ENCODE measurements at places on chromosomes 7 and 10. TPM values are rescaled to one million over a fixed set of nuclear protein-coding genes. Genes with fewer than 3 reads are reported as not detected.

DNA sequence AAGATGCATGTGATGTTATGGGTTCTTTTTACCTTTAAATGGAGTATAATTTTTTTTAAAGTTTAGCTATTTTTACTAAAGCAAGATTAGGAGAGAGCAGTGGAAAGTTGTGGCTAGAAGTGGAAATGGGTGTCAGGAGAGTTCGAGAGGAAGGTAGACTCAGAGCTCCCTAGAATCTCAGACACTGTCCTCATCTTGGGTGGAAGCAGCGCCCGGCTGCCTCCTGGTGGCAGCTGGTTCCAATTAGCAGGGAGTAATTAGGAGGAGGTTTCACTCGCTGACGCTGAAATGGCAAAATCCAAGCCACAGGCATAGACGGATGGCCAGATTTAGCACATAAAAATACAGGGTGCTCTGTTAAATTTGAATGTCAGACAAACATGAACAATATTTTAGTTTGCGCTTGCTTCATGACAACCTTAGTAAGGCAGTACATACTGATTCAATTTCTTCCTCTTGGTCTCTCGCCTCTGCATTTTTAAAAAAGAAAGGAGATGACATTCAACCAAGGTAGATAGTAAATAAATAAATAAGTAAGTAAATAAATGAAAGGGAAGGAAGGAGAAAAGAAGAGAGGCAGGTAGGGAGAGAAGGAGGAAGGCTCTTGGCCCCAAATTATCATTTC, 58.5 kb downstream of the LGI1 start:
- DNase-seq, result peak; percentile 74

DNA sequence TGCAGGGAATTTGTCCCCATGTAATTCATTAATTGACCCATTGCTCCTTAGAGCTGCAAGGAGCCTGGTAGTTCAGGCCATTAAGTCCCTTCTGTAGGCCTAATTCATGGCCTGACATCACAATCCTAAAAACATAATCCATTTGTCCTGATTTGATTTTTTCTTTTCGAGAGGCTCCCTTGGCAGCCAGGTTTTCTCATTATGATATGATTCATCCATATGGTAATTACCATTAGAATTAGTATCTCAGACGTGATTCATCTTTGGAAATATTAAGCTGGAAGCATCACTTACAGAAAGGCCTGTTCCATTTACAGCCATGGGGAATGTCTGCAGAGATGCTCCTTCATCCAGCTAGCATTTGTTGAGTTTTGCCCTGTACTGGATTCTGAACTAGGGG, 128.5 kb downstream of the PLCE1 start:
- DNase-seq, result no peak

GRCh38 chr7:69630292-69630691, 32.0 kb downstream of the AUTS2 start:
- no peak for DNase-seq

DNA sequence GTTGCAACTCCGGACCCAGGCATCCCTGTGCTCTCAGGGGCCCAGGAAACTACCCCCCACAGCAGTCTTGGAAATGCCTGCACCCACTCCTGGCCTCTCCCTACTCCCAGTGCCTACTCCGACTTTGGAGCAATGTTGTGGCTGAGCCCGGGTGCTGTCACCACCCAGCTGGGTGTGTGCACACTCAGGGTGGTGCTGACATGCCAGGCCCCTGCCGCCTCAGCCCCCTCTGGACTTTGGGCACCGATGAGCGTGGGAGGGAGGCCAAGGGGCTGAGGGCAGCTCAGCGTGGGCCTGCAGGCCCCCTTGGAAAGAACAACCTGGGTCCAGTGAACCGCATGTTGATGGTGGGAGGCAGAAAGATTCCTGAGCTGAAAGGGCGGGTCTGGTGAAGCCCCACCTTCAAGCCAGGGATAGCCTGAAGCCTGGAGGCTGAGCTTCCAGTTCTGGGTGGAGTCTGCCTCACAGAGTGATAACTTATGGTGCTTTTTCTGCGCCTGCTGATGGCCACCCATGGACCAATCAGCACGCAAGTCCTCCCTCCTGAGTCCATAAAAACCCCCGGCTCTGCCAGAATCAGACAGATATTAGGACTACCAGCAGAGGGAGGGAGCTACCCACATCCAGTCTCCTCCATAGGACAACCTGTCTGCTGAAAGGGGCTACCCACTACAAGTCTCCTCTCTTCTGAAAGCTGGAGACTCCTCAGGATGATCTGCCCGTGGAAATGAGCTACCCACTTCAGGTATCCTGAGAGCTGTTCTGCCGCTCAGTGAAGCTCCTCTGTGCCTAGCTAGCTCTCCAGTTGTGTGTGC, 380.4 kb upstream of the SORCS1 start:
- DNase-seq, result no peak

GRCh38 chr10:60288256-60288655, 101.4 kb downstream of the ANK3 start:
- DNase-seq, result no peak

GRCh38 chr7:74725840-74726239, 48.0 kb upstream of the NCF1 start:
- no peak for DNase-seq

The AKR1E2 gene
- 8.4 TPM for total RNA-seq

DNA sequence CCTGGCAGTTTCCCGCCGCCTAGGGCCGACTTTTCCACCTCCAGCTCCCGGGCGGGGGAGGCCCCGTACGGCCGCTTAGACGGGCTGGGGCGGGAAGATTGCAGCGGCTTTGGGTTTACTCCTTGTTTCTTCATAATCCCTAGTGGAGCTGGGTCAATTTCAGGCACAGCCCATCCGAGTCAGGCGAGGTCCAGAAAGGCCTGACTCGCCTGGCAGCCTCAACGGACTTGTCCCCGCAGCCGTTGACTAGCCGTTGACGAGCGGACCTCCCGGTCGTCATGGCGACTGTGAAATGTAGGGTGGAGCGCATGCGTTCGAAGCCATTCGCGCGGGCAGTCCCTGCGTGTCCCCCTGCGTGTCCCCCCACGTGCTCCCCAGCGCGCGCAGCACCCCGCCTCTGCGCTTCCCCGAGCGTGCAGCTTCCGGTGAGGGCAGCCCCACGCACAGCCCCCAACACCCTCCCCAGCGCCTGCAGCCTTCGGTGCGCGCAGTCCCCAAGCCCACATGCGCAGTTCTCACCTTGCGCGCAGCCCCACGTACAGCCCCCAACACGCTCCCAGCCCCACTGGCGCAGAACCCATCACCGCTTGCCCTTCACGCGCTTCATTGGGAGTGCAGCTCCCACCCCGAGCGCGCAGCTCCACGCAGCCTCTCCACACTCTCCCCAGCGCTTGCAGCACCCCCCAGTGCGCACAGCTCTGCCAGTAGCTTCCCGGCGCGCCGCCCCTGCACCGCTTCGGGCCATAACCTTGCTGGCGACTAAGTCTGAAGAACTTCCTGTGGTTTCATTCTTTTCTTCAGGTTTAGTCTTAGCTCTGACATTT, 67.8 kb downstream of the TBX20 start:
- DNase-seq, result peak; percentile 77

The IL15RA gene
- 15.7 TPM for total RNA-seq

Data from left cardiac atrium (tissue), 4 donors.